ENCODE measurements at places on chromosomes 7 and 10. TPM values are rescaled to one million over a fixed set of nuclear protein-coding genes. Genes with fewer than 3 reads are reported as not detected.

Gene CYP2C18
- 15.0 TPM for total RNA-seq

Gene GHITM
- total RNA-seq, result 216 TPM

Gene GUSB
- total RNA-seq, result 82.1 TPM

DNA sequence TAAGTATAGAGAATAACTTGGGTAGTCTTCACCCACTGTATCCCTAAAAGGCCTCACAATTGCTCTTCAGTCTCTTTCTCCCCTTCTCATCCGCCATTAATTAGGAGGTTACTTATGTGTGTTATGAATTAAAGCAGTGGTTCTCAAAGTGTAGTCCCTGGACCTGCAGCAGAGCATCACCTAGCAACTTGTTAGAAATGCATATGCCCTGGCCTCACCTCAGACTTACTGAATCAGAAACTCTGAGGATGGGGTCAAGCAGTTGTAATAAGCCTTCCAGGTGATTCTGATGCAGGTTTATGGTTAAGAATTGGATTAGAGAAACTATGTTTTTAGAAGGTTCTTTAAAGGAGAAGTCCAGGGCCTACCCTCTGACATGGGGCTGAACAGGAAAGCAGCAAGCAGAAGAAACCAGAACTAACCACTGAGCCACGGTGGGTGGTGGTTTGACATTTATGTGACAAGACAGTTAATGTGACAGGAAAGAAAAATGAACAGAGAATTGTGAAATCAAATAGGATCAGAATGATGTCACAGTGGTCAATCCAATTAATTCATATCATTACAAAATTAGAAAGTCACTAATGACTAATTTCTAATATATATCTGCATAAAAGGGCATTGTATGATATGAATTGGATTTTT lies 37.6 kb downstream of the ENTPD1 start:
- DNase-seq, result peak; percentile 29

GRCh38 chr7:4964506-4964905 lies 5.5 kb upstream of the MMD2 start:
- DNase-seq, result no peak
